ENCODE measurements at places on chromosomes 12 and 14.

DNA sequence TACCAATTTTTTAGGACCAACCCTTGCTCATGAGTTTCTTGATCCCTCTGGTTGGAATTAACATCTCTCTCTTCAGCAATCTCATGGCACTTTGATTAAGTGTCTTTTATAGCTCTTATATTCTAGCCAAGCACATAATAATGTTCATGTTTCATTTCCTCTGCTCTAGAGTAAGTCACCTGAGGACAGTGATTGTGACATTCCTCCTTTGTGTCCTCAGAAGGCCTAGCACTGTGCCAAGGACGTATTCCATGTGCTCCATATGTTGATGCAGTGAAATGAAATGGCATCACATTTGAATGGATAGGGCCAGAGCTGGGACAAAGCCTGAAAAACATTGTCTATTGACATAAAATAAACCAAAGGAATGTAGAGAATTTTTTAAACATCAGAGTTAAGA lies 322.8 kb upstream of the PRICKLE1 start:
- no peak for DNase-seq

DNA sequence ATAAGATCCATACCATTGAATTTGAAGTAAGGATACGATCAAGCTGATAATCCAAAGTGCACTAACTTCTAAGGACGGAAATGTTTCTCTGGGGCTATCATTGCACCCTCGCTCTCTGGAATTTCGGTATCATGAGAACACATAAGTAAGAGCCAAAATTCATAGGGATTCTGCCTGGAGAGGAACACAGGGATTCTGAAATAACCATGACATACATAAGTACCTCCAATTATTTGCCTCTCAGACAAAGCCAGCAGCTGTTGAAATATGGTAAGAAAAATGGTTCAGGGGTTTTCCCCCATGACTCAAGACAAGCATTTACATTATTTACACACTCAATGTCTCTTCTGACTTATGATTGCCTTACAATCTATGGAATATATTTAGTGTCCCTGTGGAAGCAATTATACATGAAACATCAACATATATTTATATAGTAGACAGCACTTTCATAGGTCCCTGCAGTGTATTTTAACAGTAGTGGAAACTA lies 1123.6 kb upstream of the SEL1L start:
- DNase-seq: no peak

- DNase-seq: peak; percentile 21
These were observed 26.0 kb downstream of the LRP6 start for GRCh38 chr12:12240662-12241340.

GRCh38 chr12:49059045-49059298 lies 1.6 kb downstream of the KMT2D start:
- no peak for DNase-seq

- no peak for DNase-seq
These were observed 82.2 kb downstream of the EML1 start for GRCh38 chr14:99875421-99875820.

DNA sequence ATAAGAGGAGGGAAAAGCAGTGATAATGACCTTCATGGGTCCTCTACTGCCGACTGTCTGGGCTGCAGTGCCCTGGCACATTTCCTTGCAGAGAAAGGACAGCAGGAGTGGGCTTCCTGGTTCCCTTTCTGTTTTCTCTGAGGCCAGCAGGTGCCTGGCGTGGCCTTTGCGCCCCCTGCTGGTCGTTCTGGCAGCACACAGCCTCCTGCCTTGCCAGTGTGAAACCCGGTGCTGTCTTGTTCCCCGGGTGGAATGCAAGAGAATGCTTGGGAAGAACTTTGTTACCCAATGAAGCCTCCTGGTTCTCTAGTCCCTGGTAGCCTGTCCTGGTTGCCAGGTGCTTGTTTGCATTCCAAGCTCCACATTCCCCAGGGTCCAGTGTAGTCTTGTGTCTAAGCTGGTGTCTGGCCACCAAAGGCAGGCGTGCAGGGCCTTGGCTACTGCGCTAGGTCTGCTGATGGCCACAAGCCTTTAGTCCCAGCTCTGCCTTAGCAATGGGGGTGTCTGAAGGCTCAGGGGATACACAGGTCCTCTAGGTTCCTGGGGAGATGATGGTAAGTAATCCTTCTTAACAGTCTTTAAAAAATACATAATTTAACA lies 1392.4 kb upstream of the TMEM132C start:
- DNase-seq: peak; percentile 68

- no peak for DNase-seq
These were observed 116.8 kb downstream of the SCARB1 start for GRCh38 chr12:124746649-124747425.

- no peak for DNase-seq
These were observed 68.8 kb upstream of the IFNG-AS1 start for GRCh38 chr12:67920413-67920812.

GRCh38 chr12:93443576-93443975 lies 1.8 kb upstream of the UBE2N start:
- DNase-seq: no peak

- DNase-seq: no peak
These were observed 448.5 kb downstream of the TMEM121 start for GRCh38 chr14:105974902-105975301.

DNA sequence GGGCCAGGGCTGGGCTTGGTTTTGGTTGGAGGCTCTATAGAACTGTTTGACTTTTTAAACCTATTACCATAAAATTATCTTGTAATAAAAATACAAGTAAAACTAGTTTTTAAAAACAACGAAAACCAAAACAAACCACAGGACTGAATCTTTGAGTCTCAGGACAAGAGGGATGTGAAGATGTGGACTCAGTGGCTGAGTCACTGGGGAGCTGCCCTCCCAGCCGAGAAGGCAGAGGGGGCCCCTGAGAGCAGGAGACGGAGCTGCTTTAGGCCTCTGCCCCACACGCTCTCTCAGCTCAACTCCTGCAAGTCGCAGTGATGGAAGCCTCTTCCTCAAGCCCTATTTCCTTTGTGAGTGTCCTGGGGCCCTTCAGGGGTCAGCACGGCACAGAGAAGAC lies 59.0 kb downstream of the CDC42BPB start:
- DNase-seq: no peak

- peak; percentile 82 for DNase-seq
These were observed 53.3 kb downstream of the RBM19 start for GRCh38 chr12:113912760-113913329.

- no peak for DNase-seq
These were observed 18.3 kb downstream of the RTL1 start for GRCh38 chr14:100885196-100885595.

DNA sequence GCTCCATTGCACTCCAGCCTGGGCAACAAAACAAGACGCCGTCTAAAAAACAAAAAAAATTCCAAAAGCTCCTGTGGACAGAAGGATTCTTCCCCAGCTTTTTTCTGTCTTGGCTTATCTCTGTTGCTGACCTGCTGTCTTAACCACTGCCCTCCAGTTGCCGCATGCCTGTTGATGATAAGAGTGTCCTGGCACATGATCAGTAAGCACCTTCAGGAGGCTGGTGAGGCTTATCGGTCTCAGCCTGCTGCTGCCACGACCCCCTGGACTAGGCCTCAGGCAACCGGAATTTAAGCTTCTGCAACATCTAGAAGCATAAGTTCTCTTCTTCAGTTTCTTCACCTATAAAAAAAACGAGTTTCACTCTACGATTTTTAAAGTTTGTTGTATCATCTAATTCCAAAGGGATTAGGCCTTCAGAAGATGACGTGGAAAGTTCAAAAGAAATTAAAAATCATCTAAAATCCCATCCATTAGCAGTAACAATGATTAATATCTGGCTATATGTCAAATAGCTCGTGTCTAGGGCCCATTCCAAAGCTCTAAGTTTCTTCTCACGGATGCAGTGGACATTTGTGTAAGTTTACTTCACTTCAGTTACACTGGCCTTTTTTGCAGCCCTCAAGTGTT lies 46.4 kb downstream of the RESF1 start:
- no peak for DNase-seq

DNA sequence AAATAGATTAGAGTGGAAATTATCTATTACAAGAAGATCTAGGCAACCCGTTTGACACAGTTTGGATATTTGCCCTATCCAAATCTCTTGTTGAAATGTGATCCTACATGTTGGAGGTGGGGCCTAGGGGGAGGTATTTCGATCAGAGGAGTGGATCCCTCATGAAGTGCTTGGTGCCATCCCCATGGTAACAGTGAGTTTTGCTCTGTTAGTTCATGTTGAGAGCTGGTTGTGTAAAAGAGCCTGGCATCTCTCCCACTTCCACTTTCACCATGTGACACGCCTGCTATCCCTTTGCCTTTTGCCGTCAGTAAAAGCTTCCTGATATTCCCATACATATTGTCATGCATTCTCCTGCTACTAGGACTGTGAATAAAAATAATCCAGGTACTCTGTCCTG lies 66.4 kb upstream of the FLRT2 start:
- DNase-seq: no peak

DNA sequence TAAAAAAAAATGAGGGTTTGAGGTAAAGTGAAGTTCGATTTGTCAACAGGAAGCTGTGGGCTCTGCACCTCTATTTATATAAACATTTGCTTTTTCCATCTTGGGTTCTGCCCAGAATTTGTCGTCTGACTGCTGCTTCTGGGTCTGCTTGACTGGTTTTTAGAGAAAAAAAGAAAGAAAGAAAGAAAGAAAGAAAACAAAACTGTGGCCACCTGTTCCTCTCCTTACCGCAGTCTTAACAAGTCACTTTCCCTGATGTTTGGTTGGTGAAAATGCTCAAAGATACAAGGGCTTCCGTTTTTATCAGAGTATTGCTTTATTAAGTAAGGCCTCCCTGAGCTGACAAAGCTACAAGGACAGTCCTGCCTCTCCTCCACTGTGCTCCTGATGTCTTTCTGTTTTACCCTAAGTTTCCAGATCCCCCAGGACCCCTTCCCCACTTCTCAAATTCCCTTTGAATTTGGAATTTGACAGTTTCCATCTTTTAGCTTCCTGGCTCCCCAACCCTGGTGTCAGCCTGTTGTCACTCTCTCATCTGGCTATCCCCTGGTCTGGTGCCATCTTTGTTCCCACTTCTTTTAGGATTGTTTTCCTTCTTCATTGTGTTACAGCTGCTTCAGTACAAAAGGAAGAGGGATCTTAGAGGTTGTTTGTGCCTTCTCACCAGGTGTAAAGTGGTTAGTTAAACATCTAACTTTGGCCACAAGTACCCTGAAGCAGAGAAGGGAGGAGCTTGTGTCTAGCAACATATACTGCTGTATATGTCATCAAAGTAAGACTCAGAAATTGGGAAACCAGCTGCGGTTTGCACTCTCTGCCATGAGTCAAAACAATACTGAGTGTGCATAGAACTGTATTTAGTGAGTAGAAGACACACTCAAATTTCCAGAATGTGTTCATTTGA lies 18.0 kb downstream of the MFAP5 start:
- no peak for DNase-seq

- peak; percentile 87 for DNase-seq
These were observed 39.8 kb downstream of the ELK3 start for GRCh38 chr12:96233939-96234461.

DNA sequence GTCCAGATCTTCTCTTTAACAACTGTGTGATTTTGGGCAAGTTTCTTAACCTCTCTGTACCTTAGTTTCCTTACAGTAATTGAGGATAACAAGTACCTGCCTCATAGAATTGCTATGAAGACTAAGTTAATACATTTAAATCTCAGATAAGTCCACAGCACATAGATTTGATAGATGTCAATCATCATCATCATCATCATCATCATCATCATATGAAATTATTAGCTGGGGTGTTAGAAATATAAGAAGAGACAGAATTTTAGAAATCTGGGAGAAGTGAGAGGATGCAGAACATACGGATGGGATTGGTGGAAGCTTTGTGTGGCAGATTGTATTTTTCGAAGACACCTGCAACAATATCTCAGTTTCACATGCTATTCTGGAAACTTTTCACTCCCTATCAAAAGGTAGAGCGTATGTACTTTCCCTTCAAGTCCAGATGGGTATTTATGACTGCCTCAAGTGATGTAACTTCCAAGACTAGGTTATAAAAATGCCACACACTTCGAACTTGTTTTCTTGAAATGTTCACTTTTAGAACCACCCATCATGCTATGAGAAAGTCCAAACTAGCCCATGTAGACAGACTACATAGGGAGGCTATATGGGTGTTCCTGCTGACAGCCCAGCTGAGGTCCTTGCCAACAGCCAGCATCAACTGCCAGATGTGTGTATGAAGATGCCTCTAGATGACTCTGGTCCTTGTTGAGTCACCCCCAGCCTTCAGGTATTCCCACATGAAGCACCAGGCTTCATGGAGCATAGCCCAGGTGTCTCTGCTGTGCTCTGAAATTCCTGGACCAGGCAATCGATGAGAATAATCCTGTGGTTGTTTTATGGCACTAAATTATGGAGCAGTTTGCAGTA lies 20.7 kb upstream of the SDR39U1 start:
- DNase-seq: no peak

DNA sequence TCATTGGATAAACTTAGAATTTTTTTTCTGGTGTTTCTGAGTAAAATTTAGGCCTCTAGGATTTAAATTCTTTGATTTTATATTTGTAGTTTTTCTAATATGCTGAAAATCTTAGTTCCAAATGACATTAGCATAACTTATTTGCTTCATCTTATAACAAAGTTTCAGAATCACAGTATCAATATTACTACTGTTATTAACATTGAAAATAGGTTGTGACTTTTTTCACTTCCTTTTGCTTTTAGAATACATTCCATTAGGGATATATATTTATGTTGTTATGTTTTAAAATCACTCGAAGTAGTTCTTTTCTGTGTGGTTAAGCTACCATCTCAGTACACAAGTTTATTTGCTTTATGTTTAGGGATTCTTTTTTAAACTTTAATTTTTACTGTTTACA lies 12.8 kb downstream of the RAB3IP start:
- no peak for DNase-seq

DNA sequence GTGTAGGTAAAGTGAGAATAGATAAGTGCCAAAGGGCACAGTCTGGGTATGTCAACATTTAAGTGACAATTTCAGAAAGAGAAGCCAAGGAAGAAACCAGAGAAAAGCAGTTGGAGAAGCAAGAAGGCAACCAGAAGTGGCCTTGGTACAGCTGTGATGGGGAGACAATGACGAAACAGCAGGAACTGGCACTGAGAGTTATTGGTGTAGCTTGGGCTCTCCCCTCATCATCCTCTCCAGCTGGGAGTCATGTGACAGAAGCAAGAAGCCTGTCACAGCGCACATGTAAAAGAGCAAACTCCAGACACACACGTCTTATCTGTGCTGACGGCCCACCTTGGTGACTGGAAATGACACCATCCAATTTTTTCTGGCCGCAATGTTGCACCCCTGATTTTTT lies 203.3 kb upstream of the NUDT4 start:
- DNase-seq: no peak

DNA sequence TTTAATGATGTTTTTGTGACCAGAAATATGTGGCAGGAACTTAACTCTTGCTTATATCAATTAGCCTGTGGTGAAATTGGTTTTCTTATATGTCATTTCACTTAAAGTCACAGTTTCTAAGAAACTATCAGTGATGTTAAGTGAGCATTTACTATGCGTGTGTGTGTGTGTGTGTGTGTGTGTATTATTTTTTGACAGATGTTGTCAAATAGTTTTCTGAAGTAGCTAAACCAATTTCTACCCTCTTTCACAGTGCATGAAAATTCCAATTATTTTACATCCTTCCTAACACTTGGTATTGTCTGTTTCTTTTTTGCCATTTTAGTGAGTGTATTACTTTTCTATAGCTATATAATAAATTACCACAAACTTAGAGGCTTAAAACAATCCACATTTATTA lies 122.1 kb upstream of the CAND1 start:
- no peak for DNase-seq

All from head of caudate nucleus (tissue), 42 donors.